Stimulated activated CD4-positive, alpha-beta T cell treated with anti-CD3 and anti-CD28 coated beads, Interleukin-15, amount 100 ng/mL, for 48 hours (primary cell): ENCODE measurements at places on chromosomes 3 and 15.

DNA sequence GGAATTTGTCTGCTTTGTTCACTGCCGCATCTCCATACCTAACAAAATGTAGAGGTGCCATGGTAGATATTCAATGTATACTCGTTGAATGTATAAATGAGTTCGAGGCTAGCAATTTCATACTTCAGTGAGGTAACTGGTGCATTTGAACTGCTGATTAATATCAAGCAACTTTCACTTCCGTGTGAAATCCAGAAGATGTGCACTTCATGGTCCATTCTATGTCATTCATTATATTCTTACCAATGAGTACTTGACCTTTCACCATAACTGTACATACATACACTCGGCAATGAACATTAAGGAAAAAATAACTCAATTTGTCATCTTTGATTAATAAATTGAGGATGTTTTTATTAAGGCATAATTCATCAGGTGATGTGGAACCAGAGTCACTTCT, 598.5 kb downstream of the ZNF385D start:
- DNase-seq = no peak

DNA sequence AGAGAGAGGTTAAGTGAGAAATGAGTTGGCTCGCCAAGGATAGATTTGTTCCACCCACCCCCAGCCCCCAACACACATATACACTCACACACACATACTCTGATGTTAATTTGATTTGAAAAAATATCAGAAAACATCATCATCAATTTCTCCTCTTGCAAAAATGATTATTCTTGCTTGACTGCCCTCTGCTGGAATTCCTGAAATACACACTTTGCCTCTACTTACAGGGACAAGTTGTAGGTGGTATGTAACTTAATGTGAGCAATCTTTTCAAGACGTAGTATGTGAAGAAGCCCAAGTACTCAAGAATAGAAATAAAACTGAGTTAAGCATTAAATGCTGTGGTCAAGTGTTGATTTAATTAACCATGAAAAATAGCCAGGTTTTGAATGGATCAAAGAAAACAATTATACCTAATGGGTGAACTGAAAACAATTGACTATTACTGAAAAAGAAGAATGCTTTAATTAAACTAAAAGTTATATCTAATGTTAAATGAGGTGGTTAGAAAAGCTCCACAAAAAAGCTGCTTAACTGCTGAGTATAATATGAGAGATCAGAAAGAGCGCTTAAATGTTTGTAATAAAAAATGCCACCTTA, 46.6 kb upstream of the MDFIC2 start:
- DNase-seq = no peak

- DNase-seq = no peak
Observed at GRCh38 chr15:90345857-90346256, 6.2 kb upstream of the ZNF774 start.

DNA sequence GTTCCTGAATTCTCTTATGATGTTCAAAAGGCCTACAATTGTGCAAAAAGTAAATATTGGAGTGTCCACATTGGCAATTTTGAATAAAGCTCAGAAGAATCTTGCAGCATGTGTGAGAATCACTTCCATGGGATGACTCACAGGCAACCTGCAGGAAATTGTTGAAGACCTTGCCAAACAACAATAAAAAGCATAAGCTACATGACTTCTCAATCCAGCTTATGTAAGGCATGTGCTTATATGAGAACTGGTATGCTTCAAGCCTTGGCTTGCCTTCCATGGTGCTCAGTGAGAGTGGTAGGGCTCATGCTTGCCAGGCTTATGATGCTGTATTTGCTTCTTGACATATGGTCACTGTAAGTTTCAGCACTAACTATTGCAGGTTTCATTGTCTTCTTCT, 18.4 kb upstream of the BCHE start:
- no peak for DNase-seq

- DNase-seq = no peak
Observed at GRCh38 chr3:51297333-51297732, 87.8 kb upstream of the MANF start.

- no peak for DNase-seq
Observed at GRCh38 chr3:120156699-120157098, 62.5 kb upstream of the GSK3B start.

DNA sequence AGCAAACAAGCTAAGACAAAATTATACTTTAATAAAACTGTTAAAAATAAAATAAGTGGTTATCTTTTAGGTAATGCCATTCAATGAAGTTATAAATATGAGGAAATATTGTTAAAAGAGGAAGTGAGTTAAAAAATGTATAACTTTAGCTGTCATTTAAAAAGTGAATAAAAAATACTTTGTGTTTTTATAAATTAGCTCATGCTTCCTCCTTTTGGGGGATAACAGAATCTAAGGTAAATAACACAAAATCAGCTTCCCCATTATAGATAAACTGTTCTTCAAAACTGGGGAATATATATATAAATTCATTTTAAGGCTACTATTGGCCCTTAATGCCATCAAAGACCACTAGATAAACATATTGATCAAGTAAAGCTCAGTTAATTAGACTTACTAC, 113.7 kb upstream of the AADACL2 start:
- no peak for DNase-seq

- DNase-seq = no peak
Observed at GRCh38 chr15:42511007-42511391, 15.6 kb downstream of the SNAP23 start.

DNA sequence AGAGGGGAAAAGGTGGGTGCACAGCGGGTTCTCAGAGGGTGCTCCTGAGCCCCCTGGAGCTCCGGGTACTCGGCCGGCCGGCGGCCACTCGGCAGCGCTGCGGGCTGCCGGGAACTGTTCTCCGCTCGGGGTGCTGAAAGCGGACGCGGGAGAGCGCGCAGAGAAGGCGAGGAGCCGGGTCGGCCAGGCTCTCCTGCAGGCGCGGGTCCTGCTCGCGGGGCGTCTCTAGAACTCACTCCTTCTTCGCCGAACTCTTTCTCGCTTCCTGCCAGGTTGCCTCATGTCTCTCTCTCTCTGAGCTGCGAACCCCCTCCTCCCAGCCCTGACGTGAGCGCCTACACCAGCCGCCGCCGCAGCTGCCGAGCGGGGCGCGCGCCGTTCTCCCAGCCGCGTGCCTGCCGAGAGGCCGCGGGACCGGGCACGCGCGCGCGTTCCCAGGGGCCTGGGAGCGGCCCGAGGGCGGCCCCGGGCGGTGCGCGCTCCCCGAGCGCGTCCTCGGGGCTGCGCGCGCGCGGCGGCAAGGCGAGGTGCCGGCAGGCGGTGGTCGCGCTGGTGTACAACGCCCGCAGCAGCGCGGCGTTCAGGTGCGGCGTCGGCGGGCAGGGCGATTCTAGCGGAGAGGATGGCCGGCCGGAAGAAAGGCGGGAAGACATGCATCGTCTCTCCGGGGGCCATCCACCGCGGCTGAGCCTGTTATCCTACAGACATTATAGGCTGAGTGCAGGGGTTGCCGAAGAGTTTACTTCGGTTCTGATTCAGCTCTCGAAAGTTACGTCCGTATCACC, at the start of gene PEX5L:
Gene PEX5L (minus strand): TSS at position 267 of the 785 bp plus-strand sequence. CDS start 338 bp downstream, outside the sequence.
- peak; percentile 13 for DNase-seq

DNA sequence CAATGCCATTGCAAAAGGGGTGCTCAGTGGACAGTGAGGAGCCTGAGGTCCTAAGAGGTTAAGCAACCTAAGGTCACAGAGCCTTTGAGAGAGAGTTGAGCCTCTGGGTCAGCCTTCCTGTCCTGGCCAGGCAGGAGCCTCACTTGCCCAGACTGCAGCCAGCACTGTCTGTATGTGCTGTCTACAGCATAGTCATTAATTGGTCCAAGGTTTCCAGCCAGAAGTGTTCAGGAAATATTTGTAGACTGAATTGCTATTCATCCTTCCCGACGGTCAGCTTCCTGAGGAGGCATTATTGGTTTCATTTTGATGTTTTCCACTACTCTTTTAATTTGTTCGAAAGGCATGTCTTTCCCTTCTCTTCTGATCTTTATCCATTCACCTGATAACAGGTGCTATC, 8.1 kb downstream of the SEC13 start:
- no peak for DNase-seq

GRCh38 chr3:48412375-48413001, 17.4 kb downstream of the PLXNB1 start:
- DNase-seq = no peak

DNA sequence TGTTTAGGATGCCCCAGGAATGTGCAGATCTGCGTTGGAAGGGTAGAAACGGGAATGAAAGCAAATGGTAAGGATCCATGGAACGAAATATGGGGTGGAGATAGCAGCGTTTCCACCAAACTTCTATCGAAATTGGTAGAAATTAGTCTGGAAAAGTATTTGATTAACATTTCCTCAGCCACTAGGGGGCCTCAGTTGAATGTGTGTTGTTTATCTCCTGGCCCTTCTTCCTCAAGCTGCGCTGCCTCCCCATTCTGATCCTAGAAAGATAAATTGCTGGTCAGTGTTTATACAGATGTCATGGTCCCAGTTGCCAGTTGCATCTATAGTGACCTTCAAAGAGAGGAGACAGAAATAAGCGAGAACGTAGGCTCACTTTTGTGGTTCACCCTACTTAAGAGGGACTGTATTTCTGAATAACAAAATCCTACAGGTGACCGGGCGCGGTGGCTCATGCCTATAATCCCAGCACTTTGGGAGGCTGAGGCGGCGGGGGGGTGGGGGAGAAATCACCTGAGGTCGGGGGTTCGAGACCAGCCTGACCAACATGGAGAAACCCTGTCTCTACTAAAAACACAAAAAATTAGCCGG, 457.1 kb downstream of the SQOR start:
- no peak for DNase-seq

DNA sequence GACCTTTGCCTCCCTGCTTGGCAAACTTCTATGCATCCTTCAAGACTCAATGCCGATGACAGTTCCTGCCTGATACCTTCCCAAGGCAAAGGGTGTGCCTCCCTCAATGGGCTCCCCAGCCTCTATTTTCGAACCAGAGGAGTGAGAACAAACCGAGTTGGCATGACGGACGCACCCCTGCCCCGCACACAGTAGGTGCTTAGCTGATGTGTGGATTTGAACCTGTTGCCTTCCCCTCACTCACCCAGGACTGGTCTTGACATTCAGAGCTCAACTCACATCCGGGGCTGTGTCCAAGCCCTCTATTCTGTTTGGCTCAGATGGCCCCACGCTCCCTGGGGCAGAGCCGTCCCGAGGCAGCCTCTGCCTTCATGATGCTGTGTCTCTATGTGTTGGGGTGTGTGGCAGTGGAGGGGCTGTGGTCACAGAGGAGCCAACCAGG, 52.2 kb upstream of the SLC6A11 start:
- DNase-seq = no peak

DNA sequence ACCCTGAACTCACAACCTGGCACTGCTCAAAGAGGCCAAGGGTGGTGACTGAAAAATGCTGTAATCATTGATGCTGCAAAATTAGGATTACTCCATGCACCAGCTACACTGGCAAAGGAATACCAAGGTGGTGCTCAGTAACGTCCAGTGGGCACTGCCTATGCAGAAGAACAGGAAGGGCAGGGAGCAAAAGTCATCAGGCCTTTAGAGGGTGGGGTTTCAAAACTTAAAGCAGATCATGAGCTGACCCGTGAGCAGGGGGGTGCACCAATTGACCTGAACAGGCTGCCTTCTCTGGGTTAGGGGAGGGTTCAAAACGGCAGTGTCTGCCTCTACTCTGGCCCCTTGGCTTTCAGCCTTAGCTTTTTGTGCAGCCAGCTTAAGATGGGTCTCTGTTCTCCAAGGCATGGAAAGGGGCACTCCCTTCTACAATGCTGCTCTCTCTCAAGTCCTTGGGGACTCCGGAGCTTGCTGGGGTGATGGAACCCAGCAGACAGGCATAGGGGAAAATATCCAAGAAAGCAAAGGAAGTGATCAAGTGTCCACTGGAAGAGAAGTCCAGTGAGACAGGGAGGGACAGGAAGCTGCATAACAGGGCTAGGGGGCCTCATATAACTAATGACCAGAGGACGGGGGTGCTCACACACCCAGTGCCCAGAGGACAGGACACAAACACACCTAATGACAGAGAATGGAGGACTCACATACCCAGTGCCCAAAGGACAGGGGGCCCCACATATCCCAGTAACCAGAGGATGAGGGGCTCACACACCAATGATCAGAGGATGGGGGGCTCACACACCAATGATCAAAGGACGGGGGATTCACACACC, 11.4 kb downstream of the RAB6B start:
- no peak for DNase-seq

- DNase-seq = no peak
Observed at GRCh38 chr3:44179246-44179645, 62.4 kb upstream of the TOPAZ1 start.

- no peak for DNase-seq
Observed at GRCh38 chr15:91228383-91228782, 128.3 kb downstream of the SV2B start.

GRCh38 chr3:123337226-123337625, 111.7 kb downstream of the ADCY5 start:
- DNase-seq = no peak

- no peak for DNase-seq
Observed at GRCh38 chr3:38004415-38005075, 14.0 kb downstream of the VILL start.

DNA sequence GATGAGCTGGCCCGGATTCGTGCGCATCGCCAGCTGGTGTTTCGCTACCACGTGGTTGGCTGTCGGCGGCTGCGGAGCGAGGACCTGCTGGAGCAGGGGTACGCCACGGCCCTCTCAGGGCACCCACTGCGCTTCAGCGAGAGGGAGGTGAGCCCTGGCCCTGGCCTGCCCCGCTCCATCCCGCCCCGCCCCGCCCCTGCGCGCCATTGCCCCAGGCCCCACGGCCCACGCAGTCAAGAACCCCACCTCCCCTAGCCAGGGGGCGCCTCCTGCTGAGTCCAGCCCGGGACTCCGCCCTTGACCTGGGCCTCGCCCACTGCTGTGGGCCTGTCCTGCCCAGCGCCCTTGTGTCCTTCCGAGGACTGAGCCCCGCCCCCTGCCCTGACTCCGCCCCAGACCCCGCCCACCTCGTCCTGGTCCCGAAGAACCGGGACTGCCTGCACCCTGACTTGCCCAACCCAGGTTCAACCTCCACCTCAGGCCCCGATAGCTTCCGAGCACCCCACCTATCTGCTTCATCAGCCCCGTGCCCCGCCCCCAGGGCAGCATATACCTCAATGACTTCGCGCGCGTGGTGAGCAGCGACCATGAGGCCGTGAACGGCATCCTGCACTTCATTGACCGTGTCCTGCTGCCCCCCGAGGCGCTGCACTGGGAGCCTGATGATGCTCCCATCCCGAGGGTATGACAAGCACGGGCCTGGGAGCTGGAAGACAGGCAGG, 14.8 kb downstream of the NT5DC2 start:
- DNase-seq = no peak
